Gastrocnemius medialis (tissue), 4 donors: ENCODE measurements at places on chromosomes 7 and 10. TPM values are rescaled to one million over a fixed set of nuclear protein-coding genes. Genes with fewer than 3 reads are reported as not detected.

GRID2IP gene
- not detected for total RNA-seq

CDK5 gene
- total RNA-seq, result 6.5 TPM

- DNase-seq, result no peak
Measured at GRCh38 chr10:116287906-116288501, 15.0 kb upstream of the GFRA1 start.

DNA sequence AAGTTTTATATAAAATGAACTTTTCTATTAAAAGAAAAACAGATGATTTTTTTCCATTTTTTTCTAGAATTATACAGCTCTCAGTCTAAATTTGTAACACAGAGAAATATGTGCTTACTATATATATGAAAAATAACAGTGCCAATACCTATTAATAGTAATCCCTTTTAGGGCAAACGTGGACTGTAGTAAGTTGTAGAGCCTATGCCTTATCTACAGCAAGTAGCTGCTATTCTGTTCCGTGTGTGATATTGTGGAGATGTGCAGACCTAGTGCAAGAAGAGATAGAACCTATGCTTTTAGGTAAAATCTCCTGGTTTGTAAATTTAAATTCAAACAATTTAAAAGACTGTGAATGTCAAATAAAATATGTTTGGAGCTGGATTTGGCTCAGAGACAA, 72.9 kb downstream of the FAS start:
- no peak for DNase-seq

DNA sequence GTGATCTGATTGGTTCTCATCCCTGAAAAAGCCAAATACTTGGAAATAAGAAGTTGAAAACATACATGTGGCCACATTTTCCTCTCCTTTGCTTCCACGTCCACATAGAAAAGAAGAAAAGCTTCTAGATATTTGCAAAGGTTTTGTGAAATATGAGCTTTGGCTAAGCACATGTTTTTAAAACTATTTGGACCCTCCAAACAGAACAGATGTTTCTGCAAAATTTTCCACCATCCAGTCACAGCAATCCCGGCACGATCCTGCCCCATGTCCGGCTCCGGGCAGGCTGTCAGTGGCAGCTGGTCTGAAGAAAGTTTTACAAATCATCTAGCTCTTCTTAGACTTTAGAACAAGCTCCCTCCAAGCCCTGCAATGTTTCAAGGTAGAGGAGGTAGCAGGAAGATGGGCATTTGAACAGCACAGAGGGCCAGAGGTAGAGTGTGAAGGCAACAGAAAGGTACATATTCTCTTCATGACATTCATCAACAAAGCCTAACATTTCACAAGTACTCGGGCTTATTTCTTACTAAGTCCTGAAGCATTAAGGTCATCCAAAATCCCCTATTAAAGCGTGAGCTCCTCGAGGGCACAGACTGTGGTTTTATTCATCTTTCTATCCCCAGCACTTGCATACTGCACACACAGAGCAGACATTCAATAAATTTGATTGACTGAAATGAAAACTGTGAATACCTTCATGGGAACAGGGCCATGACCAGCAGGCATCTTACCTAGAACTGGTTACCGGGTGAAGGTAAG, 110.1 kb downstream of the JAZF1 start:
- no peak for DNase-seq

GRCh38 chr7:409339-410281, 110.0 kb downstream of the PDGFA start:
- no peak for DNase-seq

DNA sequence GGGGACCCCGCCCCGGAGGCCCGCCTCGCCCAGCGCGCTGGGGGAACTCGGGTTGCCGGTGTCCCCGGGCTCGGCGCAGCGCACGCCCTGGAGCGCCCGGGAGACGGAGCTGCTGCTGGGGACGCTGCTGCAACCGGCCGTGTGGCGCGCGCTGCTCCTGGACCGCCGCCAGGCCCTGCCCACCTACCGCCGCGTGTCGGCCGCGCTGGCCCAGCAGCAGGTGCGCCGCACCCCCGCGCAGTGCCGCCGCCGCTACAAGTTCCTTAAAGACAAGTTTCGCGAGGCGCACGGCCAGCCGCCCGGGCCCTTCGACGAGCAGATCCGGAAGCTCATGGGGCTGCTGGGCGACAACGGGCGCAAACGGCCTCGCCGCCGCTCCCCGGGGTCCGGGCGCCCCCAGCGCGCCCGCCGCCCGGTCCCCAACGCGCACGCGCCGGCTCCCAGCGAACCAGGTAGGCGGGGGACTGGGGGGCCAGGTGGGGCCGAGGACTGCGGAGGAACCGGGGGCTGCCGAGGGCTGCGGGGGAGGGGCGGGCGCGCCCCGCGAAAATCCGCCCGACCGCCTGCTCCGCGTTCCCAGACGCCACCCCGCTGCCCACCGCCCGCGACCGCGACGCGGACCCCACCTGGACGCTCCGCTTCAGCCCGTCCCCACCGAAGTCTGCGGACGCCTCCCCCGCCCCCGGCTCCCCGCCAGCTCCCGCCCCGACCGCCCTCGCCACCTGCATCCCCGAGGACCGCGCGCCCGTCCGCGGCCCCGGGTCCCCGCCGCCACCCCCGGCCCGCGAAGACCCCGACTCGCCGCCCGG, 574 bp downstream of the UTF1 start:
- no peak for DNase-seq
